Heart right ventricle (tissue), 16 donors: ENCODE measurements at places on chromosomes 13 and 19. TPM values are rescaled to one million over a fixed set of nuclear protein-coding genes. Genes with fewer than 3 reads are reported as not detected.

GRCh38 chr13:94256721-94257120, 222.8 kb downstream of the DCT start:
- no peak overlapping the region for H3K27ac ChIP-seq
- H3K4me1 ChIP-seq, result no peaks in the 10 kb centered on the region
- H3K4me3 ChIP-seq, result no peak overlapping the region
- H3K36me3 ChIP-seq, result no peaks in the 10 kb centered on the region
- no peak for DNase-seq

DNA sequence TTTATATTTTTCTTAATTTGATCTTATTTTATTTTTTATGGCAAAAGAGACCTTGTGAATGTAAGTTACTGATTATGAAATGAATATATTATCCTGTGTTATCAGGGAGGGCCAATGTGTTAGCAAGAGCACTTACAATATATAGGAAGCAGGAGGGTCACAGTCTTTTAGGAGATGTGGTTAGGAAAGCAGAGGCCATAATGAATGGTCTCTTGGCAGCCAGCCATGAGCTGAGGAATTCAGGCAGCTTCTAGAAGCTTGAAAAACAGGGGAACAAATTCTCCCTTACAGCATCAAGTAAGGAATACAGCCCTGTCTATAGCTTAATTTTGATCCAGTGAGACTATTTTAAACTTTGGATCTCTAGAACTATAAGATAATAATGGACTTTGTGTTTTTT, 2374.6 kb downstream of the PCDH9 start:
- H3K36me3 ChIP-seq, result no peaks in the 10 kb centered on the region
- no peaks in the 10 kb centered on the region for H3K4me1 ChIP-seq
- no peak overlapping the region for H3K27ac ChIP-seq

DNA sequence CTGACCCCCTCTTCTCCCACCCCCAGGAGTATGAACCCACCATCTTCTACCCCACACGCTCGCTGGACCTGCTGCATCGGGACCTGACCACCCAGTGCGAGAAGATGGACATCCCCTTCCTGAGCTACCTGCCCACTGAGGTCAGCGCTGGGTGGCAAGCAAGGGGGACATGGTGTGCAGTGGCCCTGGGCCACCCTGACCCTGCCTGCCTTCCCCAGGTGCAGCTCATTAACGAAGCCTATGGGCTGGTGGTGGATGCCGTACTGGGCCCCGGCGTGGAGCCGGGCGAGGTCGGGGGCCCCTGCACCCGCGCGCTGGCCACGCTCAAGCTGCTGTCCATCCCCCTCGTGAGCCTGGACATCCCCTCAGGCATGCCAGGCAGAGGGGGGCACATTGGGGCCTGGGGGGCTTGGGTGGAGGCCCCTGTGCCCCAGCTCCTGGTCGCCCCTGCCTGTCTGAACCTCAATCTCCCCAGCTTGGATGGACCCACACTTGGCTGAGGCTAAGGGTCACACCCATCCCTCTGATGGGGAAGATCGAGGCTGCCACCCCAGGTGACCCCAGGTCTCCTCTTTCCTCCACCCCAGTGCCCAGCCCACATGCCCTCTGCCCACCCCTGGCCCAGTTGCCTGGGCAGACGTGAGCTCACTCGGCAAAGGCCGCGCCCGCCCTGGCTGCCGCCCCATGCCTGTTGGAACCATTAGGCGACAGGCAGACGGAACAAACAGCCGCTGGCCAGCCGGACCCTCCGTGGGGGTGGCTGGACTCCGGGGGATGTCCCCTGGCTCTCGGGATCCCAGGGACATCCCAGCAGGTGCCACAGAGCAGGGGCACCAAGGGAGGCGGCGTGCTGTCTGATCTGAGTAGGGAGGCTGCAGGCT, 2.5 kb upstream of the CILP2 start:
- H3K4me3 ChIP-seq, result no peak overlapping the region
- DNase-seq, result no peak
- H3K27me3 ChIP-seq, result peaks cover 13% of the 10 kb centered on the region
- H3K27ac ChIP-seq, result no peak overlapping the region
- H3K4me1 ChIP-seq, result peaks cover 28% of the 10 kb centered on the region
- no peaks in the 10 kb centered on the region for H3K36me3 ChIP-seq

Gene ELSPBP1
- polyA plus RNA-seq, result not detected
